ENCODE measurements at places on chromosomes 2 and 18.

DNA sequence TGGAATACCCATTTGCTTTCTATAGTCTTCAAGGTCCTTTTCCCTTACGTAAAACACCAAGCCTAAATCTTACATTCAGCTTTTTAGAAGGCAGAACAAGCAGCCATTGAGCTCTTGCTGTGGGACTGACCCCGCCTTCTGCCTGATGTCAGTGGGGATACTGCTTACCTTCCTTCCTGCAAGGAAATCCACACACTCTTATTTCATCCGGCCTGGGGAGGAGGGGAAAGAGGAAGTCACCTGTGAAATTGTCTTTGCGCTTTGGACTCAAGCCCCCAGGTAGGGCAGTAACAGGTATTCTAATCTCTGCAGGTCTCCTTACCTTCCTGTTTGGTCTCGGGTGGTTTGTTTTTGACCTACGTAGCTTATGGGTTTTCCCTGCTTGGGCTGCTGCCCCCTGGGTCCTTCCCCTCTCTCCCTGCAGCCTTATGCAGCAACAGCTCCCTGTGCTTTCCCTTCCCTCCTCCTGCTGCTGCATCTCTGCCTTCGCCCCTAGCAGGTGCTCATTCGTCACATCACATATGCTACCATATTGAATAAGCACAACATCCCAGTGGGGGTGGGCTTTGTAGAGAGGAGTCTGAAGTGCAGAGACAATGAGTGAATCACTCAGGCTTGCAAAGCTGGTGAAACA is 402.5 kb upstream of the TRIB2 start:
- DNase-seq = no peak

DNA sequence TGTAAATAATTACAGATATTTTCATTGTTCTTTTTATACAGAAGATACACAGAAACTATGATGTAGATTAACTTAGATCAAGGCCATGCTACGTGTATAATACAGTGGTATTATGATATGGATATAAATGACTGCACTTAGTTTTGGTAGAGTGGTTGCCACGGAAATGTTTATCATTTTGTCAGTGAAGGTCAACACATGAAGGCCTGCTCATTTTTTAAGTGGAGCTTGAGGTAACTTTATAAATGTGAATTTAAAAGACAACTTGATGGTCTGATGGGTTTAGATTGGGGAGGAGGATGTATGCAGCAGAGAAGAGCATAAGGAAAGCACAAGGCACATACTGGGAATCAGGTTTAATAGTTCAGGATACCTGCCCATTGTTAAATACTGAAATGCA is 14.4 kb upstream of the BBS5 start:
- no peak for DNase-seq

- DNase-seq = peak; percentile 42
These were observed 115.3 kb upstream of the SLC35G4 start for GRCh38 chr18:11494107-11494506.

- DNase-seq = no peak
These were observed 42.7 kb upstream of the PHLPP1 start for GRCh38 chr18:62672600-62672999.

GRCh38 chr2:16090650-16091575 is 150.6 kb downstream of the MYCN start:
- no peak for DNase-seq

DNA sequence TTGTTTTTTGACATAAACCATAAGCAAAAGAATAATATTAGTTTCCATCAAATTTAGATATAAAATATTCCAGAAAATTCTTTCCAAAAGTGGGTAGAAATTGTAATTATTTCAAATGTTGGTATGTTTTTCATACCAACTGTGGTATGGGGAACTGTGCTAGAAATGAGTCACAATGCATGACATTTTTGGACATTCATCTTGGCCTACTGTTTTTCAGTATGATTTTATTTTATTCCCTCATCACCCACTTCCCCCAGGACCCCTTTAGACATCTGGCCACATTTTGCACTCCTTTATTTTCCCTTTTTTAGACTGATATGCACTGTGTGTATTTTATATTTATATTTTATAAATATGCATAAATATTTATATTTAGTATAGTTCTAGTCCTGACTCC is 97.1 kb downstream of the DPP4 start:
- no peak for DNase-seq

All from NCI-H226 (cell line).